ENCODE measurements at places on chromosomes 2 and 18.

GRCh38 chr2:138703242-138703641, 76.9 kb downstream of the NXPH2 start:
- DNase-seq: no peak

GRCh38 chr2:62217970-62218369, 22.1 kb downstream of the B3GNT2 start:
- no peak for DNase-seq

DNA sequence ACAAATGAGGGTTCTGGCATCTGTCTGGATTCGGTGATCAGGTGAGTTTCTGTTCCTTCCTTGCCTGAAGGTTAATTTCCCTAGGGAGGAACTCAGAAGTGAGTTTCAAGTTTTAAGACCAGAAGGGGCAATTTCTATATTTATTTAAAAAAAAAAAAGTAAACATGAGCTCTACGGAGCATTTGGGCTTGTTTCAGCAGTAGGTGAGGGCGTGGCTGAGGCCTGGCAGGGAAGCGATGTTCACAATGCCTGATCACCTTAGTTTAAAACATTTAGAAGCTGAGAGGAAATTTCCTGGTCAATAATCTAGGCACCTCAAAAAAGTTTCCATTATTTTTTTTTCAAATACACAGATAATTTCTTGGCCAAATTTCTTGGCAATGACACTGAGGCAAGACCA, 629.1 kb downstream of the DPP10 start:
- DNase-seq: no peak

DNA sequence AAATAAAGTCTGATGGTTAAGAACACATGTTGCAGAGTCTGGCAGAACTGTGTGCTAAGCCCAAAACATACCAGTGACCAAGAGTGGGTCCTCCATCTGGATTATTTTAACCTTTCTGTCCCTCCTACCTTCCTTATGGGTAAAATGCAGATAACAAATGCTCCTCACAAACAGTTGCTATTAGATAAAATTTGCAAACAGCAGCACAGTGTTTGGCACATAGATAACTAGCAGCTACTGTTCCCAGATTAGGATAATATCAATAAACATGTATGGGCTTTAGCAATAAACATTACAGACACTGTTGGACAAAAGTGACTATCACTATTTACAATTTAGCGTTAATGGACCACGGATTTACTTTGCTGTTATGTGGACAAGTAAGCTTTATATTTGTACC, 154.9 kb downstream of the TCF4 start:
- DNase-seq: no peak

- DNase-seq: no peak
These were observed 48.2 kb downstream of the PIGN start for GRCh38 chr18:62138461-62139235.

DNA sequence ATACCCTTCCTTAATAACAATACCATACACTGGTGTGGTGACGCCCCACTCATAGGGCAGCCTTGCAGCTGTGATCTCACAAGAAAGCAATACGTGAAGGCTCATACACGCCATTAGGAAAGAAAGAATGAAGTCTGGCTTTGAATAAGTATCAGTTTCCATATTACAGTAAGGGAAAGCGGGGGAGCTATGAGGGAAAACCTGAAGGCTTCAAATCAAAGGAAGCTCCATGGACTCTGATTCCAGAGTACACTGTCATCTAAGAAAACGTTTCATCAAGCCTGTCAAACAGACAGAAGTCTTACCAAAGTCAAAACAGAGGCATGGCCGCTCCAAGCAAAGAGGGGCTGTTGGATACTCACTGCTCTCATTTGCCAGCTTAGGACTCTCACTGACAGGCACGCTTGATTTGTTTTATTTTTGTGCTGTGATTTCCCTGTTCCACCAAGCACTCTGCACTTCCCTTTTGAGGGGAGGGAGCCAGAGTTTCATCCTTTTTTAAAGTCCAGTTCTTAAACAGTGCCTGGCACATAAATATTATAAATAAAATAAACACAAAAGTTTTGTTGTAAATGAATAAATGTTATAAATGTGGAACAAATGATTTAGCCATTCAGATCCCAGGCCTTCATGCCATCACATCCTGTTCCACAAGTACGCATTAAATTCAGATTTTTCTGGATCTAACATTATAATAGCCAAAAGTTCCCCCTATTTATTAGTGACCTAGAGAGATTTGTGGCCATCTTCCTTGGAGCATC, 221.2 kb downstream of the PIEZO2 start:
- DNase-seq: no peak

DNA sequence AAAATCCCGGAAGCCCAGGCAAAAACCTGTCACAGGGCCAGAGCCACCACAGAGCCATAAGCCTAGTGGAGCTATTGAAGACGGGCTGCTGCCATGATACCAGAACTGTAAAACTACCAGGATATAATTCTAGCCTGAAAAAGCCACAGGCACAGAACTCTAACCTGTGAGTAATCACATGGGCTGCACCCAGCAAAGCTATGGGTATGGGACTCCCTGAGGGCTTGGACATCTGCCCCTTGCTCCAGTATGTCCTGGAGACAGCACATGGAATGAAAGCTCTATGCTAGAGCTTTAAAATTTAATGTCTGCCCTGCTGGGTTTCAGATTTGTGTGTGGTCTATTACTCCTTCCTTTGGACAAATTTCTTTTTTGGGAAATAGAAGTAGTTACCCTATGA, 2183.6 kb upstream of the CELF4 start:
- DNase-seq: no peak

- no peak for DNase-seq
These were observed 1.2 kb downstream of the ANKRD23 start for GRCh38 chr2:96842600-96842999.

DNA sequence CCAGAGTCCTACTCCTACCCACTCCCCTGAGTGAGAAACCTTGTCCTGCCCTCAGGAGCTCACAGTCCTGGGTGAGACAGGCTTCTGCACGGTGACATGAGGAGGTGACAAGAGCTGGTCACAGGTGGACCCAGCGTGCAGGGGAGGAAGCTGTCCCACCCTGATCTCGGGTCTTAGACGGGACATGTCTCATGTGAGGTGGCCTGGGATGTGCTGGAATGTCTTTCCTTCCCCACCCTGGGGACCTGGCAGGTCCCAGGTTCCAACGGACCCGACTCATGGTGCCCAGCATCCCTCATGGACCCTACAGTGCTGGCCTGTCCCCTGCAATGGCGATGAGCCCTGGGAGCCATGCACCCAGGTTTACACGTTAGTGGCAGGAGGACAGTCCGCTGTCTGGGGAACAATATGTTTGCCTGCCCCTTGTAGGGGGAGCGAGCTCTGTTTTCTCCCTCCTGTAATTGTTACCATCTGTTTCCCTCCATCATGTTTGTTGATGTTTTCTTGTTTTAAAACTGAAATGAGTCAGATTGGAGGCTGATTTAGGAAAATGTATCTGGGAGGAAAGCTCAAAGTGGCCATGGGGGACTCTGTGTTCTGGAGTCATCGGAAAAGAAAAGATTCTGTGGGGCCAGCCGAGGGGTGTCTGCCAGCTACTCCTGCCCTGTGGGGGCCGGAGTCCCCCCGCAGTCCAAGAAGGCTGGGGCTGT, 238.1 kb downstream of the KLHL29 start:
- no peak for DNase-seq
